ENCODE measurements at places on chromosomes 4 and X. TPM values are rescaled to one million over a fixed set of nuclear protein-coding genes. Genes with fewer than 3 reads are reported as not detected.

DNA sequence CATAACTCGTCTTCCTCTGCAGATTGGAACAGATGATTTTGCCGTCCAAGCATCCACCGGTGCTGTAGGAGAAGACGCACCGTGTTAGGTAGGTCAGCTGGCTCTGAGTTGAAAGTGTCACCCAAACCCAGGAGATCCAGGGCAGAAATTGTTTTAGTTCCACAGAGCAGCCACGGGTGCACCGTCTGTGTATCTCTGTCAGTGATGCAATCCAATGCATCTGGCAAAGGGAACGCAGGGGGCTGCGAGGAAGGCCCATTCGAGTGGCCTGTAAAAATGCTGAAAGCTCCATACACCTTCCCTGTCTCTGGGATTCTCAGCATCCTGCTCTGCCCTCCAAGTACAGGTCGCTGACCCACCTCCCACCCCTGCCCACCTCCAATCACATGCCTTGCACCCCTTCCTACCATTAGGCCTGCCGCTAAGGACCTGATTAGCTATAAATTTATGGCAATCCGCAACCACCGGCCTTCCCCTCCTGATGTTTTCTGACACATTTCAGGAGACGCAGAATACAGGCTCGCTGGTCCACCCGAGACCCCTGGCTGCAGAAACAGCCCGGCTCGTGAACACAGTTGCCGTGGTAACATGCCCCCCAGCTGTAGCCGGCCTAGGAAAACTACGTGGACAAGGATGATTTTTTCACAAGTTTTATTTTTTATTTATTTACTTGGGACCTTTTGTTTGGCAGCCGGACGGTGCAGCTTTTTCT lies 39.7 kb upstream of the SHOX start:
- peak; percentile 63 for DNase-seq
- H3K4me3 ChIP-seq: no peak overlapping the region
- H3K27ac ChIP-seq: no peak overlapping the region
- H3K4me1 ChIP-seq: no peaks in the 10 kb centered on the region

DNA sequence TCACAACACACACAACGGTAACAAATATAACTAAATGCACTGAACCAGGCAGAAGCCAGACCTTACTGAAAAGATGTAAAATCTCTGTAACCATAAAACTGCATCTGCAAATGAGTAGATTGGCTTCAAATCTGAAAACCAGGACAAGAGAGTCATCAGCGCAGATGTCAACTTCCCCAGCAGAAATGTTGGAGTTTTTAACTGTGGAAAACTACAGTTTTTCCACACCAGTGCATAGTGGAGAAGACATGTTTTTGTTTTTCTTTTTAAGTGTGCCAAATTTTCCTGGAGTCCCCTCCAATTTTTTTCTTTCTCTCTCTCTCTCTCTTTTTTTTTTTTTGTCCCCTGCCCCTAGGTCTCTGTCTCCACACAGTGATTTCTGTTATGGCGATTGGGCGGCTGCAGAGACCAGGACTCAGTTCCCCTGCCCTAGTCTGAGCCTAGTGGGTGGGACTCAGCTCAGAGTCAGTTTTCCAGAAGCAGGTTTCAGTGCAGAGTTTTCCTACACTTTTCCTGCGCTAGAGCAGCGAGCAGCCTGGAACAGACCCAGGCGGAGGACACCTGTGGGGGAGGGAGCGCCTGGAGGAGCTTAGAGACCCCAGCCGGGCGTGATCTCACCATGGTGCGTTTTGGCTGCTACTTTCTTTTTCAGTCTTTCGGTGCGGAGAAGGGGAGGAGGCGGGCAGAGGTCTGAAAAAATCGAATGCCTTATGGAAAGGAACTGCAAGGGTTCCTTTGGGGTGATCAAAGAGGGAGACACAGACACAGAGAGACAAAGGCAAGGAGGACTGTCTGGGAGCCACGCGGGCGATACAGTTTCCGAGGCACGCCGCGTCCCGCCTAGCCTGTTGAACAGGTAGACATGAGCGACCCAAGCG lies at the start of gene GUCY1A1:
Gene GUCY1A1, plus strand, starts transcription at position 505 of the 878 bp plus-strand sequence. CDS start 30,020 bp downstream, outside the sequence.
- no peak for DNase-seq
- peak within 1 kb of the TSS; percentile 84 for H3K4me3 ChIP-seq
- no peaks in the 10 kb centered on the region for H3K36me3 ChIP-seq
- peaks cover 11% of the 10 kb centered on the region for H3K27me3 ChIP-seq

DNA sequence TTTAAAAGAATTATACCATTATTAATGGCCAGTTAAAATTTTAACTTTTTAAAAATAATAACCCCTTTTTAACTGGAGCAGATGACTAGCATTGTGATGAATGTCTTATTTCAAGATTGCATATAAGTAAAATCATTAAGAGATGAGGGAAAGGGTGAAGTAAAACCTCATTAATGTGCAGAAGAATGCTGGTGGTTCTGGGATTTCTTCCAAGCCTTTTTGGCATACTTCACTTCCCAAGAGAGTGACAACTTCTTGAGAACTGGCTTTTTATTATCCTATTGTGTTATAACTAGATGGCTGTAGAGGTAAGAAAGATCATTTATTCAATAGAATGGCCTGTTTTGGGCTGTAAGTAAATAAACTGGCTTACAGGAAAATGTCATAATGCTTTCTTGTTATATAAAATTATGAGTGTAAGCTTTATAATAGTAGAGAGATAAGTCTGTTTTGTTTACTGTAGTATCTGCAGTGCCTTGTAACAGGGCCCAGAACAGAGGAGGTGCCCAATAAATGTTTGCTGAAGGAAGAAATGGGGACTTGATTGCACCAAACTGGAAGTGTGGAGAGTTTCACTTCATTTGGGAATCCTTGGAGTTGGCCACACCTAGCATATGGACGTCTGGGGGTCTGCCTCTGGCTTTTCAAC lies 242.9 kb upstream of the PITX2 start:
- H3K27me3 ChIP-seq: no peaks in the 10 kb centered on the region
- DNase-seq: no peak
- H3K4me1 ChIP-seq: no peaks in the 10 kb centered on the region

- no peak for DNase-seq
- H3K27ac ChIP-seq: no peak overlapping the region
- no peaks in the 10 kb centered on the region for H3K4me1 ChIP-seq
- no peak overlapping the region for H3K4me3 ChIP-seq
- H3K27me3 ChIP-seq: peaks cover 1% of the 10 kb centered on the region
These were observed 133.5 kb downstream of the FAM47B start for GRCh38 chrX:35076061-35076460.

RASGEF1B gene
- total RNA-seq: 0.84 TPM

HTN1 gene
- not detected for total RNA-seq

DNA sequence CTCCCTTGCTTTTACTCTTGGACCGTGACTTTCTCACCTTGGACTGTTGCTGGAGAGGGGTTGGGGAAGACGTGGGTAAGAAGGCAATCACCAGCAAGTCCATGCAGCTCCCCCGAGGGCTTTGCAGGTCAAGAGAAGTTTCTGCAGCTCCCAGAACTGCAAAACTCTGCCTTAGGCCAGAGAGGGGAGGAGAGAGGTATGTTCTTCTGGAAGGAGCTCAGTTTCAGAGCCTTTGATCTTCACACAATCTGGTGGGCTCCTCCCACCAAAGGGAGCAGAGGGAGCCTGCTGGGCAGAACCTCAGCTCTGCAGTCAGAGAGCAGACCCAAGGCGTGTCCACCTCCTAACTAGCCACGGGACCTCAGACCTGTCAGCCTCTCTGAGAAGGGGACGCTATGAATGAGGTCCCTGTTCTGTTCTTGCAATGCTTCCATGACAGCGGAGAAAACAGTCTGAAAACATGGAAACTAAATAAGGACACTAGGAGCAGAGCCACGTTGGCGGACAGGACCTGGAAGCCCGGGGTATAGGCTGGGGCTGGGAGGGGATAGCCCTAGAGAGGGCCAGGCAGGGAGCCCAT lies 92.8 kb downstream of the EVC2 start:
- peaks cover 15% of the 10 kb centered on the region for H3K36me3 ChIP-seq
- H3K4me1 ChIP-seq: peaks cover 3% of the 10 kb centered on the region
- no peaks in the 10 kb centered on the region for H3K27me3 ChIP-seq
- peak; percentile 65 for DNase-seq

DNA sequence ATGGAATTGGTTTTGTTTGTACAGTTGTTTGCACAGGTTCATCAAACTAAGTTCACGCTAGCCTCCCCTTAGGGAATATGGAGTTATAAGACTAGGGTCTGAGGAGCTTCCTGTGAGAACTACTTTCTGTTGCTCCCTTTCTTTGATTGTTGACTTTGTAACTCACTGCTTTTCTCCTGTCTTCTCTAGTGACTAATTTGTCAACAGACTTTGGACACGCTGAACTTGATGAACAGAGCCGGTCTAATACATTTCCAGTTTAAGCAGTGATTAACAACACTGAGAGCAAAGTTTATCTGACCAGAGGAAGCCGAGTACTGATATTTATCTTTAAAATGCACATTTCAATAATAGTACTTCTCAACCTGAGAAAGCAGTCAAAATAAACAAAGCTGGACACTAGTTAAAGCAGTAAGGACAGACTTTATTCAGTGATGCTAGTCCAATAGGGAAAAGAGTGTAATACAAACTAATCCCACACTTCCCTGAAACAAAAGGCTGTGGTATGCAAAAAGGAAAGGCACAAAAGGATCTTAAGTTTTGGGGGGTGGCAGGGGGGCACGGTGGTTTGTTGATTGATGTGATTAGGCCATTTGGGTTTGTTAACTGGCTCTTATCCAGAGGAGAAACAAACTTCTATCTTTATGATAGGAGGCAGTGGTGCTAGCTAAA lies 2.7 kb upstream of the NUDT9 start:
- no peak overlapping the region for H3K4me3 ChIP-seq
- peaks cover 20% of the 10 kb centered on the region for H3K4me1 ChIP-seq
- no peaks in the 10 kb centered on the region for H3K27me3 ChIP-seq
- no peak for DNase-seq

SRPX gene
- total RNA-seq: 48.0 TPM

DNA sequence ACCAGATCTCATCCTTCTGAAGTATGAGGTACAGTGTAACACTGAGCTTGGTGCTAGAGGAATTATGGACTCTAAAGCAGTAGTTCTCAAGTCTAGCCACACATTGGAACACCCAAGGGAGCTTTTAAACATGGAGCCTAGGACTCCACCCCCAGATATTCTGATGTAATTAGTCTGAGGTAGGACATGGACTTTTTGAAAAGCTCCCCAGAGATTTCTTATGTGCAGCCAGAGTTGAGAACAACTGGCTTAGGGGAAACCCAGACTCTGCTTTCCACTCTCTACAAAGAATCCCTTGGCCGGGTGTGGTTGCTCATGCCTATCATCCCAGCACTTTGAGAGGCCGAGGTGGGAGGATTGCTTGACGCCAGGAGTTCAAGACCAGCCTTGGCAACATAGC lies 11.6 kb upstream of the GDPD2 start:
- DNase-seq: no peak
- H3K4me1 ChIP-seq: no peaks in the 10 kb centered on the region
- no peaks in the 10 kb centered on the region for H3K27me3 ChIP-seq
- no peak overlapping the region for H3K4me3 ChIP-seq
- H3K27ac ChIP-seq: no peak overlapping the region

- H3K4me3 ChIP-seq: no peak overlapping the region
- H3K27me3 ChIP-seq: no peaks in the 10 kb centered on the region
- peaks cover 37% of the 10 kb centered on the region for H3K36me3 ChIP-seq
- H3K27ac ChIP-seq: peak overlapping the region; percentile 92
These were observed 117.5 kb downstream of the AFAP1 start for GRCh38 chr4:7822137-7822505.

DNA sequence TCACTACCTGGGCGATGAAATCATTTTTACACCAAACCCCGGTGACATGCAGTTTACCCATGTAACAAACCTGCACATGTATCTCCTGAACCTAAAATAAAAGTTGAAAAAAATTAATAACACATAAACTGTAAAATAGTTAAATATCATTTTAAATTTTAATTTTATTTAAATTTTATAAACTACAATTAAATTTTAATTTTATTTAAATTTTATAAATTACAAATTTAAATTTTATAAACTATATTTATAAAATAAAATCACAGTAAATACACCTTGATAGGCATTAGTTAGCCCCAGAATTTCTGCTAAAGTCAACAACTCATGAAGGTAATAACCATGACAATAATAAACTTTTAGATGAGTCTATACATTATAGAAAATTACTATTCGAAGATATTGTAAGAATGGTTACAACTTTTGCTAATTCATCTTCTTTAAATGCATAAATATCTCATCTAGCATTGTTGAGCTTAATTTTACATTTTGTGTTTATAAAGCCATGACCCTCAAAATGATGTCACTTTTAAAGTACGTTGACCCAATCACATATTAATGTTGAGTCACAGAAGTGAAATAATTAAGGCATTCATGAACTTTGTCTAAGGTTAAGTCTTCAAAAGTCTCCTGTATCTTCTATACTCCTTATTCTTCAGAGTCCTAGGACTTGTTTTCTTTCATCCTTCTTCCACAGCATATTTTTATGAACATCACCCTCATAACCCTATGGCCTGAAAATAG lies 755.8 kb upstream of the LCORL start:
- H3K27ac ChIP-seq: no peak overlapping the region
- DNase-seq: no peak
- no peak overlapping the region for H3K4me3 ChIP-seq
- H3K36me3 ChIP-seq: no peaks in the 10 kb centered on the region

TMEM255A gene
- 0.16 TPM for total RNA-seq

GPR82 gene
- total RNA-seq: not detected

TMEM128 gene
- total RNA-seq: 25.7 TPM

- H3K4me3 ChIP-seq: no peak overlapping the region
- DNase-seq: no peak
- H3K36me3 ChIP-seq: peaks cover 8% of the 10 kb centered on the region
- H3K27me3 ChIP-seq: no peaks in the 10 kb centered on the region
- peak overlapping the region; percentile 3 for H3K27ac ChIP-seq
These were observed 37.8 kb downstream of the PHKA2 start for GRCh38 chrX:18946157-18946556.

GPR119 gene
- not detected for total RNA-seq

GRCh38 chrX:148620023-148620422 lies 119.6 kb downstream of the AFF2 start:
- H3K27me3 ChIP-seq: no peaks in the 10 kb centered on the region
- no peak for DNase-seq
- H3K4me3 ChIP-seq: no peak overlapping the region
- H3K27ac ChIP-seq: no peak overlapping the region

CSAG2 gene
- not detected for total RNA-seq

PCDH7 gene
- total RNA-seq: 139 TPM

GRCh38 chrX:2492531-2493218 lies 8.1 kb downstream of the DHRSX start:
- DNase-seq: no peak
- peaks cover 30% of the 10 kb centered on the region for H3K36me3 ChIP-seq
- H3K27me3 ChIP-seq: no peaks in the 10 kb centered on the region
- no peak overlapping the region for H3K4me3 ChIP-seq

GRCh38 chr4:15162046-15162445 lies 159.8 kb downstream of the CPEB2 start:
- no peak for DNase-seq
- H3K4me3 ChIP-seq: no peak overlapping the region
- no peak overlapping the region for H3K27ac ChIP-seq
- no peaks in the 10 kb centered on the region for H3K36me3 ChIP-seq

DNA sequence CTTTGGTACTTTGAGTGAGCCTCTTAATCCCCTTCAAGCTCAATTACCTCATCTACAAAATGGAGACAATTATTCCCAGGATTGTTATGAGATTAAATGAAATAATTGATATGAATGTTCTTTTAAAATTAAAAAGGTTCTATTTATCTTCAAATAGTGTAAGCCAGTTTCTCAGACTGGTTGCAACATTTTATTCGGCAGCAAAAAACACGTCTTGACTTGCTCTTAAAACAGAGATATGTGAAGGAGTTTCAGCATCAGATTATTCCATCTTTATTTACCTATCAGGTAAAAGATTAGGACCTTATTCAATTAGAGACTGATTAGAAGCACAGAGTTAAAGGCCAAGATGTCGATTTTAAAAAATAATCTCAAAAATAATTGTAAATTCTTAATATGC lies 10.5 kb downstream of the NDNF start:
- no peaks in the 10 kb centered on the region for H3K4me1 ChIP-seq
- H3K36me3 ChIP-seq: no peaks in the 10 kb centered on the region
- DNase-seq: no peak
- H3K27me3 ChIP-seq: peaks cover 34% of the 10 kb centered on the region

Measured in osteocyte (in vitro differentiated cells).